Colonic mucosa (tissue), 4 donors: ENCODE measurements at places on chromosomes 5 and 9. TPM values are rescaled to one million over a fixed set of nuclear protein-coding genes. Genes with fewer than 3 reads are reported as not detected.

- H3K27ac ChIP-seq, result no peak overlapping the region
- H3K36me3 ChIP-seq, result no peaks in the 10 kb centered on the region
- H3K27me3 ChIP-seq, result no peaks in the 10 kb centered on the region
- DNase-seq, result no peak
- H3K4me1 ChIP-seq, result no peaks in the 10 kb centered on the region
Observed at GRCh38 chr9:8651070-8651845, 851.7 kb upstream of the DMAC1 start.

- no peaks in the 10 kb centered on the region for H3K27me3 ChIP-seq
- no peak overlapping the region for H3K4me3 ChIP-seq
- H3K4me1 ChIP-seq, result no peaks in the 10 kb centered on the region
Observed at GRCh38 chr9:127676638-127677037, 30.1 kb upstream of the CFAP157 start.

Gene C9orf78
- total RNA-seq, result 45.5 TPM

GRCh38 chr5:14871214-14872069, at the start of gene ANKH:
Gene ANKH, minus strand, starts transcription at chr5:14871778. Its CDS starts 331 bp downstream, at chr5:14871447.
- peak; percentile 79 for DNase-seq
- peaks cover 9% of the 10 kb centered on the region for H3K4me1 ChIP-seq
- H3K27me3 ChIP-seq, result no peaks in the 10 kb centered on the region

DNA sequence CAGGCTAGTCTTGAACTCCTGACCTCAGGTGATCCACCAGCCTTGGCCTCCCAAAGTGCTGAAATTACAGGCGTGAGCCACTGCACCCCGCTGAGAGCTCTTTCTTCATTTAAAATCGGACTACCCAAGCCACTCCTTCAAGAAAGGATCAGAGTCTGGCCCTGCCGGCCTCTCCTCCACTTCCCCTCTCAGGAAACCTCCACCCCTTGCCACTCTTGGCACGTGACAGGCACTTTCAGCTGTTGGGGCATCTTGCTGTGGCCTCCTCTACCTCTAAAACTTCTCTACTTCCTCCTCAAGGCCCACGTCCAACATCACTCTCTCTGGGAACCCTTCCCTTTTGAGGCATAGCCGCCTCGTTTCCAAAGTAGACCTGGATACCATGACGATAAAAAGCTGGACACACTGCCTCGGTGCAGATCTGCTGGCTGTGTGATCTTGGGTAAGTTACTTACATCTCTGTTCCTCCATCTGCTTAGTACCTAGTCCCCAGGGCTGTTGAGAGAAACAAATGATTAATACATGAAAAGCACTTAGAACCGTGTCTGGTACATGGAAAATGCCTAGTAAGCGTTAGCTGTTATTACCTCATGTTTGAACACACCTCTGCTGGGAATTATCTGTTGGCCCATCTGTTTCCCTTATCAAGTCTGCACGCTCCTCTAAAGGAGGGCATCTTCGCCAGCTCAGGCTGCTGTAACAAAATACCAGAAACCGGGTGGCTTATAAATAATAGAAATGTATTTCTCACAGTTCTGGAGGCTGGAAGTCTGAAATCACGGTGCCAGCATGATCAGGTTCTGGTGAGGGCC, 55.3 kb downstream of the SMIM23 start:
- H3K36me3 ChIP-seq, result no peaks in the 10 kb centered on the region
- no peaks in the 10 kb centered on the region for H3K4me1 ChIP-seq
- H3K27ac ChIP-seq, result no peak overlapping the region
- no peak for DNase-seq

DNA sequence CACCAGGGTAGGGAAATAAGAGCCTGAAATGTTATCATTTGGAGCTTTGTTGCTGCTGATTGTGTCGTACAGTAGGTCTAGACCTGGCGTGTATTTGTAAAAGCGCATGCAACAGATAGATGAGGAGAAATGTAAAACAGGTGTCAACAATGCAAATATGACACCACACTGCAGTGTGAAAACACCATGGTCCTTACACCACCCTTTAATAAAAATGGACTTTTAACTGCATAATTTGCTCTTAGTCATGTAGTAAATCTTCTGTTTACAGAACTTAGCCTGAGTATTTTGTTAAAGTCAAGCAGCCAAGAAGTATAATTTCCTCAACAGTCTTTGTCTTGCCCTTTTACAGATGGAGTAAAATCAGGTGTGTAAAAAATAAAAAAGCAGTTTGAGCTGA, 13.9 kb downstream of the PCBD2 start:
- no peak for DNase-seq
- H3K27me3 ChIP-seq, result no peaks in the 10 kb centered on the region
- no peak overlapping the region for H3K4me3 ChIP-seq
- H3K27ac ChIP-seq, result no peak overlapping the region
- no peaks in the 10 kb centered on the region for H3K36me3 ChIP-seq

GRCh38 chr5:111120911-111121310, 28.8 kb downstream of the WDR36 start:
- H3K4me1 ChIP-seq, result no peaks in the 10 kb centered on the region
- H3K27ac ChIP-seq, result no peak overlapping the region
- no peak for DNase-seq
- peaks cover 4% of the 10 kb centered on the region for H3K36me3 ChIP-seq

Gene AKNA
- 26.9 TPM for total RNA-seq

- H3K27ac ChIP-seq, result no peak overlapping the region
- no peak overlapping the region for H3K4me3 ChIP-seq
- no peak for DNase-seq
- H3K27me3 ChIP-seq, result no peaks in the 10 kb centered on the region
- no peaks in the 10 kb centered on the region for H3K36me3 ChIP-seq
- H3K4me1 ChIP-seq, result no peaks in the 10 kb centered on the region
Observed at GRCh38 chr5:154081246-154081645, 42.5 kb downstream of the MFAP3 start.

Gene FGF1
- 0.90 TPM for total RNA-seq

- H3K27me3 ChIP-seq, result no peaks in the 10 kb centered on the region
- H3K36me3 ChIP-seq, result no peaks in the 10 kb centered on the region
- no peak overlapping the region for H3K27ac ChIP-seq
- no peaks in the 10 kb centered on the region for H3K4me1 ChIP-seq
- H3K4me3 ChIP-seq, result no peak overlapping the region
Observed at GRCh38 chr5:145375521-145375920, 459.6 kb downstream of the PRELID2 start.

DNA sequence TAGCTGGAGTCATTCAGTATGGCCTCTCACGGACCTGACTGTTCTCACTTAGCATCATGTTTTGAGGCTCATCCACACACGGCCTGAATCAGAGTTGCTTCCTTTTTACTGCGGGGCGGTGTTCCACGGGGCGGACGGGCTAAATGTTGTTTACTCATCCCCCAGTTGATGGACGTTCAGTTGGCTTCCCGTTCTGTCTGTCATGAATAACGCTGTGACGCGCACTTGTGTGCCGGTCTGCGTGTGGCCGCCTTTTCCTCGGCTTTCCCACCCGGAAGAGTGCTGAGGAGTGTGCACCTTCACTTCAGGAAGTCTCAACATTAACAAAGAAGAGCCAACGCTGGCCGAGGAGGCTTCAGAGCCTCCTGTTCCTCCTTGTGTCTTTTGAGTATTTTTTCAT, 39.0 kb upstream of the IRX4 start:
- no peaks in the 10 kb centered on the region for H3K4me1 ChIP-seq
- H3K27me3 ChIP-seq, result no peaks in the 10 kb centered on the region
- no peak overlapping the region for H3K27ac ChIP-seq
- no peak overlapping the region for H3K4me3 ChIP-seq

DNA sequence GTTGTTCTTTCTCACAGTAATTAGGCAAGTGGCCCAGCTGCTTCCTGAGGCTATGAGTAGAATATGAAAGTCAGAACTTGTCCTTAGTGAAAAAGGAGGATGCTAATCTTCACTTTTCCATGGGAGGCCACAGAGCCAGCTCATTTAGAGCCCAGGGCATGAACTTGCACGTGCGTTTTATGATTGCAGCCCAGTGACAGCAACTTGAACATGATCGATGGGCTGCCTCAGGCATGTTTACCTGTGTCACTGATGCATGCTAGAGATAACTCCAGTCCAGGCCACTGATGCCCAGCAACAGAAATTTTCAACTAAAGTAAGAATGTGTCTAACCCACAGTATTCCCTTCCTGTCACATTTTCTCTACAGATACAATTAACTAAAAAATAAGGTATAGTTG, 179.3 kb downstream of the CTNND2 start:
- H3K4me3 ChIP-seq, result no peak overlapping the region
- no peak for DNase-seq
- no peak overlapping the region for H3K27ac ChIP-seq
- no peaks in the 10 kb centered on the region for H3K36me3 ChIP-seq
- no peaks in the 10 kb centered on the region for H3K4me1 ChIP-seq

DNA sequence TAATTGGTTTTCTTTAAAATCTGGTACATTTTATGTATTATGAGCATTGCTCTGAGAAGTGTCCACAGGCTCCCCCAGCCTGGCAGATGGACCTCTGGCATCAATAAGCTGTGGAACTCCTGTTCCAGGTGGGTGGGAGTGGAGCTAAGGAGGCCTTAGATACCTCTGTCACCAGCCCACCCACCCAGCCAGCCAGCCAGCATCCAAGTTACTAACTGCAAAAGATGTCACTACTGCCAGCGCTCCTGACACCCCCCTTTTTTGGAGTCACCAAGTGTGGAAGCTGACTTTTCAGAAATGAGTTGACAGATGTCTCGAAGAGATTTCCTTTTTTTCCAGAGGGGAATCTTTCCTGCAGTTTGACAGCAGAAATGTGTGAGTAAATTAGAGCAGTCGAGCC, 111.2 kb downstream of the GALNT10 start:
- H3K27me3 ChIP-seq, result no peaks in the 10 kb centered on the region
- H3K4me3 ChIP-seq, result no peak overlapping the region
- H3K4me1 ChIP-seq, result no peaks in the 10 kb centered on the region
- H3K27ac ChIP-seq, result no peak overlapping the region
